B cell (primary cell): ENCODE measurements at places on chromosomes 1 and 21.

- DNase-seq, result no peak
These were observed 177.4 kb upstream of the NRIP1 start for GRCh38 chr21:15241997-15242736.

GRCh38 chr1:206909883-206910318, 11.8 kb downstream of the FCMR start:
- no peak for DNase-seq

DNA sequence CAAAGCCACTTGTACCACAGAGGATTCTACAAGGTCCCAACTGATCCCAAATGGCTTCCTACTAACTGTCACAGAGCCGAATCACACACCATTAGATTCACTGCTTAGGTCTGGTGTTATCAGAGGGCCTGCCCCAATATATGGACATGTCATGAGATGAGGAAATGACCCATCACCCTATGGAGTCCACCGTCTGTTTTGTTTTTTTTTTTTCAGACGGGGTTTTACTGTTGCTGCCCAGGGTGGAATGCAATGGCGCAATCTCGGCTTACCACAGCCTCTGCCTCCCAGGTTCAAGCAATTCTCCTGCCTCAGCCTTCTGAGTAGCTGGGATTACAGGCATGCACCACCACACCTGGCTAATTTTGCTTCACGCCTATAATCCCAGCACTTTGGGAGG, 83.8 kb upstream of the ETS2 start:
- DNase-seq, result no peak

- DNase-seq, result peak; percentile 88
These were observed 1.5 kb downstream of the TOMM40L start for GRCh38 chr1:161227196-161227871.

GRCh38 chr1:162029157-162029556, 5.5 kb upstream of the OLFML2B start:
- DNase-seq, result no peak

DNA sequence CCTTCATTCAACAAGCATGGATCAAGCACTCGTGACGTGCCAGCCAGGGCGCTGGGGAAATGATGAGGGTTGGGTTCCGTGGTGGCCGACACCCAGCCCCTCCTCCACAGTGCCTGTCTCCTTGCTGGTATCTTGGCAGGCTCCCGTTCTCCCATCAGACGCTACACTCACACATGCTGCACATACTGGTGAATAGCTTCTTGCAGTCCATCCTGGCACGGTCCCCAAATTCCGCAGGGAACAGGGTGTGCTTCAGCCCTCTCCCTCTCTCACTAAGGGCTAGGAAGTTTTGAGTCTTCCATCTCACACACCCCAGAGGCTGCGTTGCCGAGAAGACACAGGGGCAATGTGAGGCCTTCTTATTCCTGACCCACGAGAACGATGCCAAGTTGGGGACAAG, 10.1 kb upstream of the MEF2D start:
- DNase-seq, result no peak

GRCh38 chr1:20280341-20280740, 10.3 kb upstream of the VWA5B1 start:
- DNase-seq, result no peak

- DNase-seq, result no peak
These were observed 29.7 kb upstream of the FMOD start for GRCh38 chr1:203380420-203381150.

DNA sequence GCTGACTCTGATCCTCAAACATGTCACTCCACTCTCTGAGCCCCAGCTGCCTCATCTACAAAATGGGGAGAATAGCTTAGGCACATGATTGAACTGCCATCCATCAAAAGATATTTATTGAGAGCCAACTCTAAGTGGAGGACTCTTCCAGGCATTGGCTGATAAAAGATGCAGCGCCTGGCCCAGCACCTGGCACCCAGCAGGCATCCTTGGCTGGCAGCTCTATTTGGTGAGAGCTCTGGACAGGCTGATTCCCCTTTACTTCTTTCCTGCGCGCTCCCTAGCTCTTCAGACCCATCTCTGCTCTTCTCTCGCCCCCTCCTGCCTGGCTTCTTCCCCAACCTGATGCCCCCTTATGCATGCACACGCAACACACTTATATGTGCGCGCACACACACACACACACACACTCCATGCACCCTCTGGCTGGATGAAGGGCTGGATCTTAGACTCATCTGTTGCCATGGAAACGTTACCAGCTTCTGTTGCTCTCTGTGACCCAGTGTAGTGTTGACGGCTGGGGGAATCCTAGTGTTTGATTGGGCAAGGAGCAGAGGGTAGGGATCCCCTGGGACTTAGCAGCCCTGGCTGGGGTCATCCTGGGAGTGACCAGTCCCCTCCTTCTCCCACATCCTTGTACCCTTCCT, 49.3 kb downstream of the VWA5B1 start:
- DNase-seq, result no peak

- no peak for DNase-seq
These were observed 2.3 kb downstream of the PIK3R3 start for GRCh38 chr1:46130121-46130520.

- DNase-seq, result no peak
These were observed 228.5 kb upstream of the AJAP1 start for GRCh38 chr1:4425892-4426291.

DNA sequence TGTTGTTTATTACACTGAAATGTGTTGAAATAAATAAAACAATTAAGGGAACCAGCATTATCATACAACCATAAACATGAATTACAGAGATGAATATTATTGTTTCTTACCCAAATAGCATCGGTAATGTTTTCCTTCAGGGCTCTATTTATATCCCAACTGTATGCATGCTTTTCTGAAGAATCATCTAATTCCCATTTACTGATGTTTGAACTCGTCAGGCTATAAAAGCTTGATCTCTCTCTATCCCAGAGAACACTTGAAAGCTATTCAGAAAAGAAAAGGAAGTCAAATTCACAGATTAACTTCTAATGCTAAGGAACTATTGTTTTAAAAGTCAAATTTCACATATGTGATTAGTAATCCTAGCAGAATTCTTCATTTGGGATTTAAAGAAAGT, 12.4 kb downstream of the NUP133 start:
- no peak for DNase-seq

DNA sequence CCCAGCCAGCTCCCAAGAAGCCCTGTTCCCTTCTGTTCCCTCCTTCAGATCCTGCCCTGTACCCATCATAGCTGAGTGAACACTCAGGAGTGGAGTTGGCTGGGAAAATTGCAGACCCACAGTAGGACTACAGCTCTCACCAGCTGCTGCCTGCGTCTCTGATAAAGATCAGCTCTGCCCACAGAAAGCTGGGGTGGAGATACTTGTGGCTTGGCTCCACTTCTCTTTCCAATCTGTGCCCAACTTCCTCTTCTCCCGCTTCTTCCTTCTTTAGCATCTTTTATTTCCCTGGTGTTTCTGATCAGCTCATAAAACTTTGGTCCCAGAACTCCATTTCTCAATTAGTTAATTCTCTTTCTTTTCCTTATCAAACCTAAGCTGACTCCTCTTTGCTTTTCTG, 5.5 kb upstream of the CD1A start:
- DNase-seq, result peak; percentile 9

GRCh38 chr1:66563094-66563800, 29.3 kb downstream of the SGIP1 start:
- DNase-seq, result no peak

DNA sequence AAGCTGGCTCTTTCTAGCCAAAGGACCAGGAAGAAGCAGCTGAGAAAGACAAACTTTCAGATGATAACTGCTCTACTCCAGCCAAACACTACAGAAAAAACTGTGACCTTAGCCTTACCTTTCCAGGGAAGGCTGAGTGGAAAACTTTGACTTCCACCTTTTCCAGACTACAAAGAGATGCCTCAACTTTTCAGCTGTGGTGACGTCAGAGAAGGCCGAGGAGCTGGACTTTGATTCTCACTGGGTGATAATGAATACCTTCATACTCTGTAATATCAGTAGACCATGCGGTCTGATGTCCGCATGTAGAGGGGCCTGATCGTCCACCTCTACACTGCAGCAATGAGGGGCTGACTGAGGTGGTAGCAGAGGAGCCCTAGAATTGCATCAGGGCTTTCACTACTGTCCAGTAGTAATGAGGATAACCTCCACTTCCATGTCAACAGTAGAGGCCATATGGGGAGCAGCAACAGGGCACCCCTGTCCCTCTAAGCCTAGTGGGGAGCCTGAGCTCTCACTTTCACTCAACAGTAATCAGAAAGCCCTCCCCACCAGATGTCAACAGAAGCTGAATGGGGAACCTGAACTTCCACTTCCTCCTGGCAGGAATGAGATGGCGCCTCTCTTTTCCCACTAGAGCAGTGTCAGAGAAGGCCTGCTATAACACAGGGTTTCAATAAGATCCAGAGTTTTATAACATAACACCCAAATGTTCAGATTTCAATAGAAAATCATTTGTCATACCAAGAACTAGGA, 28.4 kb upstream of the PADI1 start:
- no peak for DNase-seq

- DNase-seq, result no peak
These were observed 188.3 kb downstream of the CLEC20A start for GRCh38 chr1:178308438-178308837.

GRCh38 chr1:232986527-232986922, 36.1 kb downstream of the NTPCR start:
- DNase-seq, result no peak

DNA sequence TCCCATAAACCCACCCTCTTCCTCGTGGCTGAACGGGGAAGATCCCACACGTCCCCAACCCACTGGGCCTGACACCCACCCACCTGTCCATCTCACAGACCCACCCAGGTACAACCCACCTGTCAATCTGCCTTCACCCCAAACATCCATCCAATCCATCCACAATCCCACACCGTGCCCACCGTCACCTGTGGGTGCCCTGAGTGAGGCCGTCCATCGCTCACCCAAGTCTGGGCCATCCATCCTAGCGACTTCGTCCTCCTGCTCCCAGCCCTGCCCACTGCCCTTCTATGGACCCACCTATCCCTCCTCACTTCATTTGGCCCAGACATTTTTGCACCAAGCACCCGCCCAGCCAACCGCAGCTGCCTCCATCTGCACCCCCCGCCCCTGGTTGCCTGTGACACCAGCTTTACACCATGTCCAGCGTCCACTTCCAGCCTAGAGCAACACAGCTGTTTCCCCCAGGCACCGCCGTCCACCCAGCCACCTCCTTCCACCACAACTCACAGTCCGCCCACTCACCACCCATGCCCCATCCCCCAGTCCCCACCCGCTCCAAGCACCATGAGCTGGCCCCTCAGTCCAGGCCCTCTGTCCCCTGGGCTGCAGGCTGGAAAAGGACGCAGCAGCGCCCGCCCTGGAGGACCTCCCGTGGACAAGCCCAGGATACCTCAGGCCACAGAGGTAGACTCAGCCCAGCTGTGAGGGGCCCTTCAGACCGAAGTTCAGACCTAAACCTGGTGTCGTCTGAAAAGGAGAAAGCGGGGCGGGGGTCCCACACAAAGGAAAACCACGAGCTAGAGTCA, 7.7 kb downstream of the TTLL10 start:
- DNase-seq, result no peak

DNA sequence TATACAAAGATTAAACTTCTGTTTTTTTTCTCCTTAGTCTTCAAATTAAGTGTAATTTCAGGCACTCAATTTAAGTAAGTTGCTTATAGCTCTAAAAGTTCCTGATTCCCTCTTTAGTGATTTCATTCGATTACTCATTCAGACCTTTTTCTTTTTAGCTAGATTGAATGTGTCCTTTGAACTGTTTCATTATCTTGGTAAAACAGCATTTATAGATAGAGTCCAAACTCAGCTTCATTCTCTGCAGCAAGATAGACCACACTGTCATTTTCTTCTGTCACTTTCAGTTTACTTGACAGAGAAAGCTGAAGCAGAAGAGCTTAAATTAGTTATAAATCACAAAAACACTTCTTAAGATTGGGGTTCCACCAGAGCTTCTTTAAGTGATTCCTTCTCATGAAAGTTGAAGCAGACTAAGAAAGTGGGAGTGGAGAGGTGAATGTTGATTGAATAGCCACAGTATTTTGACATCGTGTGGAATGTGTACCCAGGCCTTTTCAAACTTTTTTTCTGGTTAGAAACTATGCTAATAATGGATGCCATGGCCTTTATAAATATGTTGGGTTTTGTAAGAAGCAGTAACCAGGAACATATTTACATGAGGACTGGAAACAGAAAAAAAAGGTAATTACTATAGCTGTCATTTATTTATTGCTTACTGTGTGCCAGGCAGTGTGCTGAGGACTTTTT, 52.2 kb downstream of the ZBTB40 start:
- DNase-seq, result no peak

- no peak for DNase-seq
These were observed 28.6 kb upstream of the DISP3 start for GRCh38 chr1:11450310-11450709.

GRCh38 chr1:201999625-202000238, 10.7 kb upstream of the ELF3 start:
- peak; percentile 47 for DNase-seq

- DNase-seq, result no peak
These were observed 314.4 kb upstream of the ZP4 start for GRCh38 chr1:238205045-238205662.

- DNase-seq, result no peak
These were observed 49.0 kb downstream of the OBSCN start for GRCh38 chr1:228256626-228257375.
